ENCODE measurements at places on chromosomes 12 and 14. TPM values are rescaled to one million over a fixed set of nuclear protein-coding genes. Genes with fewer than 3 reads are reported as not detected.

DNA sequence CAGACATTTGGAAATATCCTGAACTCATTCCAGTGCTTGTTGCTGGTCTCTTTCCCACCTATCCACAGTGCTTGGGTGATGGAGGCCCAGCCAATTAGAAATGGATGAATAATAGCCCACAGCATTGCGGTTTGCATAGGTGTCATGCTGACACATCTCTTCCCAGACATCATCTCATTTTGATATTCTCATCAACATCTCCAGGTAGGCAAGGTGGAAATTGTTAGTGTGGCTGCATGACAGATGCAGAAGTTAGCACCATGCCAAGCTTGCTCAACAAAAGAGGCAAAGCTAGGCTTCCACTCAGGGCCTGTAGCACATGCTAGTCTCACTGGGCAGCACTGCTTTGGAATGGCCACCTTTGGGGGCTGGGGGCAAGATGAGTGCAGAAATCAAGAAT, 1118.9 kb downstream of the VRK1 start:
- H3K4me3 ChIP-seq: no peak overlapping the region
- H3K27ac ChIP-seq: no peak overlapping the region
- H3K4me1 ChIP-seq: no peaks in the 10 kb centered on the region
- no peaks in the 10 kb centered on the region for H3K36me3 ChIP-seq

GRCh38 chr12:13156277-13156676, 40.2 kb upstream of the EMP1 start:
- H3K27ac ChIP-seq: no peak overlapping the region
- no peaks in the 10 kb centered on the region for H3K27me3 ChIP-seq
- no peaks in the 10 kb centered on the region for H3K36me3 ChIP-seq
- no peak for DNase-seq
- H3K4me1 ChIP-seq: peaks cover 20% of the 10 kb centered on the region
- no peak overlapping the region for H3K4me3 ChIP-seq

DNA sequence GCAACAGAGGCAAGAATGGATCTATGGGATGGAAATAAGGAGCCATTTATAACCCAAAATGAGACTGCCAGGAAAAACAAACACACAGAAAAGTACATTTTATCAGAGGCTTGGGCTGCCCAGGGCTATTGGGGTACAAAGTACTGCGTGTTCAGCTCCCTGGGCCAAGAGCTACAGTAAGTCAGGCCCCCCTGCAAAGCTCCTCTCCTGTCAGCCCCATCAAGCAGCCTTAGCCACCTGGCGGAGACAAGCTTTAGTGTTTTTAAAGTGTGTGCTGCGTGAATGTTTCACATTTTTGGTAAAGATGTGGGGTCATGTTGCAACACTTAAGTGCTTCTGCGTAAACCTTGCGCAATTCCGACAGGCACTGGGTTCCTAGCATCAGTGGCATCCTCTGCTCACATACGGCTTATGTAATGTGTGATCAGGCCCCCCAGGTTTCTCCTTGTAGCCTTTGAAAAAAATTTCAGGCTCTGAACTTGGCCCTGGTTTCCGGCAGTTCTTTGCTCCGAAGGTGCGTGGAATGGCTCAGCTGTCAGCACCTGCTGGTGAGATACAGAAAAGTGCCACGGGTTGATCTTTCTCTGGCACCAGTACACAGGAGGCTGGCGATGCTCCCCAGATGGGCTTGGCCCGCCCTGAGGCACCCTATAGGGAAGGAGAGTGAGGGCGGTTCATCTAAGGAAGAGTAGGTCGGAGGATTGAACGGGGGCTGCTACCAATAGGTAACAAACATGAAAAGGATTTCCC, 198.7 kb upstream of the EEA1 start:
- no peaks in the 10 kb centered on the region for H3K27me3 ChIP-seq
- peak overlapping the region; percentile 78 for H3K27ac ChIP-seq
- peak overlapping the region; percentile 20 for H3K4me3 ChIP-seq

DNA sequence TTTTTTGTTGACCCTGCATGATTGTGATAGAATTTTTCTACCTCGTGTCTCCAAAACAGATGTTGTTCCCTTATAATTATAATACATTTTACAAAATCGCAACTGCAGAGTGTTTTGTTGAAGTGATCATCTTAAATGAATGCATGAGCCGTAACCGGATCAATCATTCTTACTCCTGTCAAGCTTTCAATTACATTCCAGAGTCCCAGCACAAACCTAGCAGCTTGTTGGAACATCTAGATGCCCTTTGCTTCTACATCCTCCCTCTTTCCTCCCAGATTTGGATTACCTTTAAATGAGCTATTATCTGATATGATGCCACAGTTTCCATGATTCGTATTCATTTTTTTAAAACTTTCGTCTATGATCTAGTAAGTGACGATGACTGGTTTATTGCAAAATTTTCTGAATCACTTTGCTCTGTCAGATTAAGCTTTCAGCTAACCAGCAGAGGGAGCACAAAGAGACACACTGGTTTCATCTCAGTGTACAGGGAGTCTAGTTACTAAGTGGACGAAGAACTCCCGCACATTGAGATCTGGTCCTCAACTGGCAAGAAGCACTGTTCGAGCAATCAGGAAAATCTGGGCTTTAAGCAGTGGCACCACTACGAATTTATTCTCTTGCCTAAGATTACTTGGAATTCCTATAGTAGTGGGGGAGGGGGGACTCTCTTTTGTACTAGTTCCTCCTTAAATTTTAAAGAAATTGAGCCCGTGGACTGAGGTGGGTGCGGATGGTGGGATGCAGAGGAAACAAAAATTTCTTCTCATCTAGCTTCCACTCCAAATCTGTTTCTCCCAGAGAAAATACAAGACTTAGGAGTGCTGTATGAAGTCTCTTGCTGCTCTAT, 40.9 kb downstream of the TSHR start:
- no peak overlapping the region for H3K4me3 ChIP-seq
- H3K27me3 ChIP-seq: peaks cover 15% of the 10 kb centered on the region
- H3K4me1 ChIP-seq: peaks cover 7% of the 10 kb centered on the region
- DNase-seq: no peak
- peaks cover 1% of the 10 kb centered on the region for H3K36me3 ChIP-seq

DNA sequence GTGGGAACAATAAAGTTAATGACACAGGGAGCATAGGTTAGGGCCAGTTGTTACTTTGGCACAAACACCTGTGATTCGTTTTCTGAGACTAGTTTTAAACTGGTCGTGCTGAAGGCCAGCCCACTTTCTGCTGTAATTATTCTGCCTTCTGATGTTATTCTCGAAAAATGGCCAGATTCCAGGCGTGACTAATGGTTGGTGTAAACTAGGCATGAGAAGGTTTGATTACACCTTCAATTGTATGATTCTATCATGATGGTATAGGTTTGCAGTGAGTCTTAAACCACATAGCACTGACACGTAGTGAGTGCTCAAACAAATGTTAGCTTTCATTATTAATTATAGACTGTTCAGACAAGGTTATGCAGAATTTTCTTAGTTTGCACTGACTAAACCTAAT, 39.0 kb downstream of the CKB start:
- no peaks in the 10 kb centered on the region for H3K27me3 ChIP-seq
- peaks cover 6% of the 10 kb centered on the region for H3K4me1 ChIP-seq
- no peak overlapping the region for H3K27ac ChIP-seq
- peaks cover 11% of the 10 kb centered on the region for H3K36me3 ChIP-seq
- DNase-seq: no peak

DNA sequence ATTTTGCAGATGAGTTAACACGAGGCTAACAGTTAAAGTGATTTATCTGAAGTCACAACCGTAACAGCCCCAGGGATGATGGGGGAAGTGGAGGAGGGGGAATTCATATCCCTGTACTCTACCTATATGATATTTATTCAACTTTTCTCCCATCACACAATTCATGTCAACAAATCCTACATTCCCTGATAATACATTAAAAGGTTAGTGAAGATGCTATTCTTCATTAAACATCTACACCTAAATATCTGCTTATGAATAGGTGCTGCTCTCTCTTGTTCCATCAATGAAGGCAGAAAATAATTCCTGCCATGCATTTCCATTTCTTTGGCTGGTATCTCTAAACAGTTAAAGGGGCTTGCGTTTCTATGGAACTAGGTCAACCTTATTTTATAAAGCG, 6.8 kb downstream of the YBX3 start:
- no peak for DNase-seq
- H3K36me3 ChIP-seq: peaks cover 27% of the 10 kb centered on the region
- peaks cover 58% of the 10 kb centered on the region for H3K4me1 ChIP-seq
- peak overlapping the region; percentile 49 for H3K4me3 ChIP-seq

DNA sequence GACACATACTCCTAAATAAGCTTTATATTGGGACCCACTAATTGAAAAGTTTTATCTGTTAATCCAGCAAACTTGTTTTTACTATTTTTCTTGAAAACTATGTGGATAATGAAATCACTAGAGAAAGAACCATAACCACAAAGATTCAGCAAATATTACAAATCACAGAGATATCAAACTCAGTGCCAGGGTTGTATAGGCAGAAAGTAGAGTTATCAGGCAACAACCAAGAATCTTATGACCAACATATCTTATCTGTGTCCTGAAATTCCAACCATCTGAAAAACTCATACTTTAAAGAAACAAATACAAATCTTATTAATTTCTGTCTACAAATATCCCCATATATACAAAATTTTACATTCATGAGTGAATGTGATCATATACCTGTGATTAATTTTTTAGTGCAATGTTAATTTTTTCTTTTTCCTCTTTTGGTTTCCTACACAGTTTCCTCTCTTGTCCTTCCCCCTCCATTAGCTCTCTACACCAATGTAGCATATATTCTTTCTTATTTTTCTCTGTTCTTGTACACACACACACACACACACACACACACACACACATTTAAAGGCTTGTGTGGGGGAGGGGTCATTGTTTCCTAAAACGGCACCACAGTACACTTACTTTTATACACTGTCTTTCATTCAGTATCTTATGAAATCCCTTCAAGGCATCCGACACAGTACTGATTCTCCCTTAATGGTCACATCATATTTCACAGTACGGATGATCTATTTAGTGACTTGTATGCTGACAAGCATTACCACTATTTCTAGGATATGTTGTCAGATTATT, 18.6 kb downstream of the AMN1 start:
- no peaks in the 10 kb centered on the region for H3K27me3 ChIP-seq
- H3K4me3 ChIP-seq: no peak overlapping the region
- DNase-seq: no peak
- peaks cover 6% of the 10 kb centered on the region for H3K36me3 ChIP-seq
- no peaks in the 10 kb centered on the region for H3K4me1 ChIP-seq
- no peak overlapping the region for H3K27ac ChIP-seq

- no peak overlapping the region for H3K27ac ChIP-seq
- peaks cover 3% of the 10 kb centered on the region for H3K36me3 ChIP-seq
- no peak for DNase-seq
- peaks cover 15% of the 10 kb centered on the region for H3K4me1 ChIP-seq
Observed at GRCh38 chr14:68158640-68159039, 339.1 kb downstream of the RAD51B start.

- H3K4me3 ChIP-seq: peak overlapping the region; percentile 5
- H3K4me1 ChIP-seq: peaks cover 29% of the 10 kb centered on the region
- no peak for DNase-seq
- H3K36me3 ChIP-seq: no peaks in the 10 kb centered on the region
- H3K27ac ChIP-seq: peak overlapping the region; percentile 93
- peaks cover 3% of the 10 kb centered on the region for H3K27me3 ChIP-seq
Observed at GRCh38 chr14:22381408-22381760, 207.6 kb downstream of the DAD1 start.

DNA sequence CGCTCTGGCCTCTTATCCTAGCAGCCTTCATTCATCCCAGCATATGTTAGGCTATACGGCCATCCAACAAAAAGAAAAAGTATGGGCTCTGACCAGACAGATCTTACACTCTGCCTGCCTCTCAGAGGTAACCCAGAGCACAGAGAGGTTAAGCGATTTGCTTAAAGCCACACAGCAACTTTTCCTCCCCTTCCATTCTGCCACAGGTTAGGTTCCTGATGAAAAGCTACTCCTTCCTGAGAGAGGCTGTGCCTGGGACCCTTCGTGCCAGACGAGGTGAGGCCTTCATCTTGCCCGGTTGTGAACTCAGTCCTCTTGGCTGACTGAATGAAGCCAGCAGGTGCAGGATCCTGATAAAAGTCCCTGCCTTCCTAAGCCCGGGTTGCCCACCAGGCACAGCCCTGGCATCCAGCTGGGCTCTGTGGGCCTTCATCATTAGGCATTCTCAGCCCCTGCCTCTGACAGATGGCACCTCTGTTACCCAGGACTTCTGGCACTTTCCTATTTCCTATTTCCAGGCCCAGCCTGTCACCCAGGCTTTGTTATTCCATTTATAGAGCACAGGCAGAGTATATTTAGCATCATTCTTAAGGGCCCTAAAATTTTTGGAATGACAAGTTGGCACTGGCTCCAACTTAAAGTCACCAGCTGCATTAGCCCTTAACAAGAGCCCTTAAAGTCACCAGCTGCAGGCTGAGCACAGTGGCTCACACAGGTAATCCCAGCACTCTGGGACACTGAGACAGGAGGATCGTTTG, 12.8 kb downstream of the SOAT2 start:
- H3K36me3 ChIP-seq: no peaks in the 10 kb centered on the region
- DNase-seq: no peak
- no peak overlapping the region for H3K4me3 ChIP-seq
- H3K27ac ChIP-seq: peak overlapping the region; percentile 54

DNA sequence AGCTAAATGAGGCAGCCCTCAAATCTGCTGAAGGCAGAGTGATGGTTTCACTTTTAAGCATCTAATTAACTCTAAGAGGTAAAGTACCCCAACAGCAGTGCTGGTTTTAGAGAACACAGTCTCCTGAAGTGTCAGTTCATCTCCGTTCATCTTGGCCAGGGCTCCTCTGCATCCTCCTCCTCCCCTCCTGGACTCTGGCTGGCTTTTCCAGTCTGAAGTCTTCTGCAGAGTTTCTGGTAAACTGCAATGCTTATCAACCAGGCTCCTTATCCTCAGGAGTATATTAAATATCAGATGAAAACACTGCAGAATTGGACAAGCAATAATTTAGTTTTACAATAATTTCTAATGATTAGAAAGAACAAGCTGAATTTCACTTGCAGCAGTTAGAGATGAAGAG, 115.4 kb downstream of the GTF2A1 start:
- no peak overlapping the region for H3K4me3 ChIP-seq
- H3K36me3 ChIP-seq: no peaks in the 10 kb centered on the region
- no peak for DNase-seq

DNA sequence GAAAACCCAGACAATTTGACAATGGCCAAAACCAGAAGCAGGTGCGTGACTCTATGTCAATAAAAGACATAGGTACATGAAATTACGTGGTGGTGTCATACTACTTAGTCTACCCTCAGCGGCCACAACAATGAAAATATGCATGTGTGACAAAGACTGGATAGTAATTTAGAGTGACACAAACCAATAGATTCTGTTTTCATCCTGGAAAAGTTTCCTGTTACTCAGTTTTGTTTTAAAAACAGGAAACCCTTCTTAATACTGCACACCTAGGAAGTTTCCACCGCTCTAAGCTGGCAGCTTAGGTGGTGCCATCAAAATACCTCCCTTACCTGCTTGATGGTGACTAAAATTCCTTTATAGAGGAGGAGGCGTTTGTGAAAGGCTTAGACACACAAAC, 15.1 kb downstream of the POU6F1 start:
- no peaks in the 10 kb centered on the region for H3K27me3 ChIP-seq
- H3K4me1 ChIP-seq: no peaks in the 10 kb centered on the region
- DNase-seq: no peak
- H3K4me3 ChIP-seq: no peak overlapping the region
- peaks cover 4% of the 10 kb centered on the region for H3K36me3 ChIP-seq

ZC2HC1C gene
- total RNA-seq: 0.62 TPM

SLC2A13 gene
- total RNA-seq: 12.3 TPM

KSR2 gene
- not detected for total RNA-seq

KRT85 gene
- total RNA-seq: not detected

LAG3 gene
- total RNA-seq: 1.0 TPM
